ENCODE measurements at places on chromosomes 1 and 21. TPM values are rescaled to one million over a fixed set of nuclear protein-coding genes. Genes with fewer than 3 reads are reported as not detected.

GRCh38 chr1:13990939-13991338 is 291.0 kb downstream of the PRDM2 start:
- no peak for ATAC-seq

DNA sequence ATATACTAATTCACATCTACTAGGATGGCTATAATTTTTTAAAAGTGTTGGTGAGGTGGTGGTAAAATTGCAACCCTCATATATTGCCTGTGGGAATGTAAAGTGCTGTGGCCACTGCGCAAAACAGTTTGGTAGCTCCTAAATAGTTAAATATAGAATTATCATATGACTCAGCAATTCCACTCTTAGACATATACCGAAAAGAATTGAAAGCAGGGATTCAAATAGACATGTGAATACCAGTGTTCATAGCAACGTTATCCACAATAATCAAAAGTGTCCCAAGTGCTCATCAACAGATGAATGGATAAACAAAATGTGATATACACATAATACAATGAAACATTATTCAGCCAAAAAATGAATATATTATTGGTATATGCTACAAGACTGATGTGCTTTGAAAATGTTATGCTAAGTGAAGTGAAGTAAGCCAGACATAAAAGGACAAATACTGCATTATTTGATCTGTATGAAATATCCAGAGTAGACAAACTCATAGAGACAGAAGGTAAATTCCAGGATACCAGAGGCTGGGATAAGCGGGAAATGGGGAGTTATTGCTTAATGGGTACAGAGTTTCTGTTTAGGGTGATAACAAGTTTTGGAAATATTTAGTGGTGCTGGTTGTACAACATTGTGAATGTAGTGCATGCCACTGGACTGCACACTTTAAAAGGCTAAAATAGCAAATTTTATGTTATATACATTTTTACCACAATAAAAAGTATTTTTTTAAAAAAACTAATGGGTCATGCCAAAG is 342.5 kb downstream of the SEC16B start:
- no peak for ATAC-seq

GRCh38 chr1:154386643-154387352 is 18.3 kb upstream of the IL6R start:
- peak; percentile 23 for ATAC-seq

GRCh38 chr1:209307846-209308245 is 275.7 kb upstream of the CAMK1G start:
- ATAC-seq = no peak

GRCh38 chr21:16568244-16568643 is 838.5 kb downstream of the USP25 start:
- no peak for ATAC-seq

- no peak for ATAC-seq
Observed at GRCh38 chr1:199612976-199613774, 414.3 kb upstream of the NR5A2 start.

DNA sequence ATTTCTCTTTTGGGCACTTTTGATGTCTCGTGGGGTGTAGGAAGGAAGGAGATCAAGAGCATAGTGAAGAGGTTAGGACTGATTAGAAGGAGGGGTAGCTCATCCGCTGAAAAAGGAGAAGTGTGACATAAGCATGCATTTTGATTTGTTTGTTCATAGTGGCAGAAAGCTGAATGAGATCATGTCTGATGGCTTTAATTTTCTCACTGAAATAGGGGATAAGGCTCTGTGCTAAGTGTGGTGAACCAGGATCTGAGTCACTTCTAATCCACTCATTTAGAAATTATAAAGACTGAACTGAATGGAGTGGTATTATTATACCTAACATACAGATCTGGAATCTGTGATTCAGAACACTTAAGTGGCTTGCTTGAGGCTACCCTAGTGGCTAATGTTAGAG is 344.5 kb downstream of the PDE4B start:
- ATAC-seq = peak; percentile 57

DNA sequence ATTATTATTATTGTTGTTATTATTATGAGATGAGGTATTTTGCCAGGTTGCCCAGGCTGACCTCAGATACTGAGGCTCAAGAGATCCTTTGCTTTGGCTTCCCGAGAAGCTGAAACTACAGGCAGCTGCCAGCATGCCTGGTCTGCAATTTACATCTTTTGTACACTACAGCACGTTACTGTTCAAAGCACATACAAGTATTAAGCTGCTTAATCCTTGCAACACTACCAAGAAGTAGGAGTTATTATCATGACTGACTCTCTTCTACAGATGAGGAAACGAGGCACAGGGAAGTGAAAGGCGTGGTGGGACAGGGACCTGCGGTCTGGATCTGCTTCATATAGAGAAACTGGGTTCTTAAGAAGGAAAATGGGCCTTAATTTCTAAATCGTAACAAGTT is 11.6 kb downstream of the ERG start:
- ATAC-seq = peak; percentile 73

DNA sequence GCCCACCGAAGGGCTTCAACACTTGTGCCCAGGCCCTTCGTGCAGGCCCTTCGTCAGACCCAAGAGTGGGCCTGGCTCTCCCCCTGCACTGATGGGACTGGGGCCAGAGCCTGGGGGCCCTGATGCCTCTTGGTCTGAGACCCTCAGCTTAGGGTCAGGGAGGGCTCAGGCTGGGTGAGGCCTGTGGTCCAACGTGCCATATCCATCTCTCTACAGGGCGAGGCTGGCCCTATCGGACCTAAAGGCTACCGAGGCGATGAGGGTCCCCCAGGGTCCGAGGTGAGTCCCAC is 15.6 kb downstream of the COL6A1 start:
- ATAC-seq = no peak

GRCh38 chr1:116769104-116769452 is 14.8 kb downstream of the CD2 start:
- no peak for ATAC-seq

- ATAC-seq = no peak
Observed at GRCh38 chr1:39698568-39698967, 7.3 kb upstream of the HPCAL4 start.

GRCh38 chr1:8448911-8449661 is 131.2 kb downstream of the SLC45A1 start:
- peak; percentile 79 for ATAC-seq

DNA sequence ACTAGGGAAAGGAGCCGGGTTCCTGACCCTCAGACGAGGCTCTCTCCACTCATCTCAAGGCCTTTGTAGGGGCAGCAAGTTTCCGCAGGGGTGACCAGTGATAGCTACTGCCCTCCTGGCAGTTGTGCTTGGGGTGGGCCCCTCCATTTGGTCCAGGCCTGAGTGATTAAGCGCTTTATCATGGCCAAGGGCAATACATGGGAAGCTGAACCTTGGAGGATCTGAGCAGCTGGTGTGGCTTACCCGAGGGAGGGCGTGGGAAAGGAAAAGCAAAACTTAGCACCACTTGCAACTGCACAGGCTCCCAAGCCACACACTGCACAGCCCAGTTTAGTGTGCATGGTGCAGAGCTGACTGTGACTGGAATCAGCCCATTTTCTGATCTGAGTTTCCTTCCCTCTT is 47.8 kb downstream of the GADD45A start:
- no peak for ATAC-seq

Gene JAM2
- 4.3 TPM for total RNA-seq

Gene NR5A2
- total RNA-seq = 0.60 TPM

Gene KRTAP10-6
- not detected for total RNA-seq

Gene RGL1
- total RNA-seq = 3.0 TPM

Gene UHMK1
- 27.3 TPM for total RNA-seq

Gene SNRNP40
- total RNA-seq = 41.6 TPM

Gene OPTC
- not detected for total RNA-seq
